Cortex of kidney (tissue), 1 donor: ENCODE measurements at places on chromosomes 4 and X.

- DNase-seq: no peak
Observed at GRCh38 chr4:15352524-15352923, 75.3 kb upstream of the C1QTNF7 start.

DNA sequence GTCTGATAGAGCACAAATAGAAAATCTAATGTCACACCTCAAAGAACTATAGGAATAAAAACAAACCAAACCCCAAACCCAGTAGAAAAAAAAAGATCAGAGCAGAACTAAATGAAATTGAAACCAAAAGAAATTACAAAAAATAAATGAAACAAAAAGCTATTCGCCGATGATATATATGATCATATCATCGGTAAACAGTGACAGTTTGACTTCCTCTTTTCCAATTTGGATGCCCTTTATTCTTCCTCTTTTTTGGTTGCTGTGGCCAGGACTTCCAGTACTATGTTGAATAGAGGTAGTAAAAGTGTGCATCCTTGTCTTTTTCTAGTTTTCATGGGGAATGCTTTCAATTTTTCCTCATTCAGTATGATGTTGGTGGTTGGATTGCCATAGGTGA is 215.3 kb upstream of the AR start:
- no peak for DNase-seq

- no peak for DNase-seq
Observed at GRCh38 chr4:170591076-170591475, 501.3 kb upstream of the AADAT start.

GRCh38 chr4:35684755-35685154 is 559.6 kb downstream of the ARAP2 start:
- no peak for DNase-seq

GRCh38 chr4:57182132-57182874 is 72.1 kb upstream of the IGFBP7 start:
- DNase-seq: no peak

GRCh38 chrX:108537005-108537404 is 97.4 kb downstream of the COL4A5 start:
- no peak for DNase-seq

GRCh38 chrX:47148946-47149345 is 3.9 kb downstream of the RBM10 start:
- DNase-seq: no peak

DNA sequence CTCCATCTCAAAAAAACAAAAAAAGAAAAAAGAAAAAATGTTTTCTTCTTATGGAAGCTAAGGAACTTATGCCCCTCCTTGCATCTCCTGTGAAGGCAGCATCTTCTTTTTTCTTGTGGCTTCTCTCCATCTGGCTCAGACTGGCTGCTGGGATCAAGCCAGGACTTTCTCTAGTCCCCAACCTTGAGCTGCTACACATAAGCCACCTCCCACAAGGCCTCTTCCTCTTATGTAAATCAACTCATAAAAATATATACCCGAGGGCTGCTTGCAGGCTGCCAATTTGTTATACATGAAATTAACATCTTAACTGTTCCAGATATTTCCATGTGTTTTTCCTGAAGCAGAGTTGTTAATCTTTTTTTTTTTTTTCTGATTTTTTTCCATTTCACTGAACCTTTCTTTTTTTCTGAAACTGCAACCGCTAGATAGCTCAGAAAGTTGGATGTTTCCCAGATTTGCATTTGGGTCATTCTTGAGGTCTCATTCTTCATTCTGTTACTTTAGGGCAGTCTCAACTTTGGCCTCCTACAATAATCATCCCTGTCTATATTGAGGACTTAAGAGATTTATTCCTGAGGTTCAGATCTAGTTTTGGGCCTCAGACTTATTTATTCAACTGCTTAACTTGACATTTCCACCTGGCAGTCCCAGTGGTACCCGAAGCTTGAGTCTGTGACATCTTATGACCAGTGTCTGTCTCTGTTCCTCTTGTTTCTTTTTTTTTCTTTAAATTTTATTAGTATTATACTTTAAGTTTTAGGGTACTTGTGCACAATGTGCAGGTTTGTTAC is 10.3 kb downstream of the SNX25 start:
- no peak for DNase-seq
